ENCODE measurements at places on chromosomes 1 and 21.
A peak's percentile ranks its signal among the peaks of the same experiment; 100 is the strongest.

GRCh38 chr1:109338091-109338490 is 31.3 kb upstream of the MYBPHL start:
- no peak for DNase-seq

DNA sequence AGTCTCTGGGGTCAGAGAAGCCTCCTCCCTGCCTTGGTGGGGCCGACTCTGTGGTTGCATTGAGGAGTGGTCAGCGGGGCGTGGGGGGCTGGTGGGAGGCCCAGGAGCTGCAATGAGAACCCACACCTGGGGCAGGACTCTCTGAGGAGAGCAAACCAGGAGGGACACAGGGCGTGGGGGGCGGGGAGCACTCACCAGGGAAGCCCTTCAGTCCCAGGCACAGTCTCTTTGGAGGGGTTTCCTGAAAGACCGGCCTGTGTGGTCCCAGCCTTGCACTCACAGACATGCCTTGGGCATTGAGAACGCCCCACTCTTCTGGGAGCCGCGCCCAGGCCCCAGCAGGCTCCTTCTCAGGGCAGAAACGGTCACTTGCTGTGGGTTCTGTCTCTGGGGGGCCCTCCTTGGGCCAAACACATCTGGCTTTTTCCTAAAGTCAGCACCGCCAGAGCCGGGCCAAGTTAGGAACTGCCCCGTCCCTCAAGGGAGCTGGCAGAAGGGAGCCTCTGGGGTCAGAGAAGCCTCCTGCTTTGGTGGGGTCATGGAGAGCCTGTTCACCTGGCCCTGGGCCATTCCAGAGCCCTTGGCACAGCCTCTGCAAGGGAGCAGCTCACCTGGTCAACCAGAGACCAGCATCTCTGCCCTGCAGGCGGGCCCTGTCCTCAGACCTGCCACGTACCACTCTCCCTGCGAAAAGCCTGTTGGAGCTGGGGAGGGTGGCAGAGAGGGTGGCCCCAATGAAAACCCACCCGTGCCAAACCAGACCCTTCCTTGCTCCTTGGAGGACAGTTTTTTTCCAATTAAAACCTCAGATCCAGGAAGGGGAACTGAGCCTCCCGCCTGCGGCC is 59.9 kb upstream of the TTC34 start:
- DNase-seq: no peak

- no peak for DNase-seq
Measured at GRCh38 chr1:218480137-218480536, 135.0 kb downstream of the TGFB2 start.

DNA sequence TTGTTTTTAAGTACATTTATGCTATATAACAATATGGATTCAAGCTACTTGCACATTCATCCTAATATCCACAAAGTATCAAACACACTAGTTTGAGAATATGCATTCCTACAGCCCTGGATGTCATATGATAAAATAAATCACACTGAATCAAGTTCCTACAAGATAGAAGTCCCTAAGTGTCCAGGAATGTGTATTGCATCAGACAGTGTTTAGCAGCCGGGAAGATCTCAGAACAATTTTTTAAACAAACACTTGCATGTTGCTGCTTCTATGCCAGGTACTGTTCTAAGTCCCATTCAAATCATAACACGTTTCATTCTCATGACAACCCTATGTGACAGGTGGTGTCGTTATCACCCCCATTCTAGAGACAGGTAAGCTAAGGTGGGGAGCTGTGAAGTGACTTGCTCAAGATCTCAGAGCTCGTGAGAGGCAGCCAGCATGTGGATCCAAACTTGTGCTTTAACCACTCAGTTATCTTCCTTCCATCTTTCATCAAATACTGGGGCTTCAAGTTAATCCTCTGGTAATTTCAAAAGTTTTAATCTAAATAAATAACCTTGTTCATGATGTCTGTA is 68.3 kb upstream of the KIF26B start:
- DNase-seq: no peak

DNA sequence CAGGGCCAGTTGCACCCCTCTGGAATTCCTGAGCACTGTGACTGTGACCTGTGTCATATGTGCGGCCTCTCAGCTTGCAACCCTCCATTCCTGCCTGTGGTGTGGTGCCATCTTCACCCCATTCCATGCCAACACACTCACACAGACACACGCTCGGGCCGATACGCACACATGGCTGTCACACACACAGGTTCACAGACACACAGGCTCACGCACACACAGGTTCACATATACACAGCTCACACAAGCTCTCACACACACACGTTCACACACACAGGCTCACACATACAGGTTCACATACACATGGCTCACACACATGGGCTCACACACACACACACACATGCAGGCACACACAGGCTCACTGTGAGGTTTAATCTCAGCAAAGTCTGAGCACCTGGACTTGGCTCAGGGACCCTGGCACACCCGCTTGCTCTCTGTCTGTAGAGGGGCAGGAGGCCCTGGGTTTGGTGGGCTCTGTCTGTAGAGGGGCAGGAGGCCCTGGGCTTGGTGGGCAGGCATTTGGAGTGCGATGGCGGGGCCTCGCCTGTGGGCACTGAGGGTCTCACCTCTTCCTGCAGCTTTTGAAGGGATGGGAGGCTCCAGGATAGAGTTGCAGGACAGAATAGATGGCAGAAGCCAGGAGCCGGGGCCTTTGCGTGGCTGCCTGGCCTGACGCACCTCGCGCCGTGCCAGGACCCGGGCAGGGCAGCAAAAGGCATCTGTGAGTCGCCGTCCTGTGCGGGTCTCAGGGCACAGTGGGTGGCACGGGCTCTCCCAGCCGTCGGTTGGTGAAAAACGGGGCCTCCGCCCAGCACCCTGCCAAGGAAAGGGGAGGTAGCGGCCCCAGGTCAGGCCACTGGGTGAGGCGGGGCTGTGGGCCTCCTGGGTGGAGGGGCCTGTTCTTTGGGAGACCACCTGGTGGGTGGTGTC is 17.1 kb downstream of the COL18A1 start:
- no peak for DNase-seq

GRCh38 chr1:223334156-223334555 is 29.8 kb downstream of the SUSD4 start:
- no peak for DNase-seq

- DNase-seq: no peak
Measured at GRCh38 chr1:14184454-14184853, 414.0 kb upstream of the KAZN start.

DNA sequence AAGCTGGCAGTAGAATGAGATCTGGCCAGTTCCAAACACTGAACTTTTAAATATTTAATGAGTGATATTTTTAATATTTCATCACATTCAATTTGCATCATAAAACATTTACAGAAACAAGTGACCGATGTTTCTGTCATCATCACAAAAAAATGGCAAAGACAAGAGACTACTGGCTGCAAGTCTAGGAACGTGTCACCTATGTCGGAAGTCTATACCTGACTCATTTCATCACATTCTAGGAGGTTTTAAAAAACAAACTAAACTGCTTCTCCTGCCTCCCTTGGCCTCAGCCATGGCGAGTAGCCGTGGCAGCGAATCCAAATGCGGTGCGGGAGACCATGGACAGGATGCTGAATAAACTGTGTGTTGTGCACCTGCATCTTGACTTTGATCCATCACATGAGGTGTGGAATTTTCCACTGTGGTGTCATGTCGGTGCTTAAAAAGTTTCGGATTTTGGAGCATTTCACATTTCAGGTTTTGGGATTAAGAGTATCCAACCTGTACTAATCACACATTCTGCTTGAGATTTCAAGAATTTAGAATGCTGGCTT is 43.1 kb downstream of the CLSTN1 start:
- no peak for DNase-seq

DNA sequence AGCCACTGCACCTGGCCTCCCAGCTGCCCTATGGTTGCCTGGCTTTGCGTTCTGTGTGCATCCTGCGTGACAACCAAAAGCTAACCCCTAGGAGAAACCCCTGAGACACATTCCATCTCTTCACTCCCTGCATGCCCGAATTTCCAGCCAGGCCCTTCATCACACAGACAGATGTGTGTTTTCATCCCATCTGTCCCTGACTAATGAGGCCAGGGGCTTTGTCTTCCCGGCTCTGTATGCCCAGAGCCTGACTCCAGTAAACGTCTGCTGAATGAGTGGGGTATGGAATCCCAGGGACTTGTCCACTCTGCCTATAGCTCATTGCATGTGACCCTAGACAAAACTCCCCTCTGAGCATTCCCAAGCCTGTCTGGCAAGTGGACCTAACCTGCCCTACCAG is 9.6 kb downstream of the ESPN start:
- DNase-seq: no peak

DNA sequence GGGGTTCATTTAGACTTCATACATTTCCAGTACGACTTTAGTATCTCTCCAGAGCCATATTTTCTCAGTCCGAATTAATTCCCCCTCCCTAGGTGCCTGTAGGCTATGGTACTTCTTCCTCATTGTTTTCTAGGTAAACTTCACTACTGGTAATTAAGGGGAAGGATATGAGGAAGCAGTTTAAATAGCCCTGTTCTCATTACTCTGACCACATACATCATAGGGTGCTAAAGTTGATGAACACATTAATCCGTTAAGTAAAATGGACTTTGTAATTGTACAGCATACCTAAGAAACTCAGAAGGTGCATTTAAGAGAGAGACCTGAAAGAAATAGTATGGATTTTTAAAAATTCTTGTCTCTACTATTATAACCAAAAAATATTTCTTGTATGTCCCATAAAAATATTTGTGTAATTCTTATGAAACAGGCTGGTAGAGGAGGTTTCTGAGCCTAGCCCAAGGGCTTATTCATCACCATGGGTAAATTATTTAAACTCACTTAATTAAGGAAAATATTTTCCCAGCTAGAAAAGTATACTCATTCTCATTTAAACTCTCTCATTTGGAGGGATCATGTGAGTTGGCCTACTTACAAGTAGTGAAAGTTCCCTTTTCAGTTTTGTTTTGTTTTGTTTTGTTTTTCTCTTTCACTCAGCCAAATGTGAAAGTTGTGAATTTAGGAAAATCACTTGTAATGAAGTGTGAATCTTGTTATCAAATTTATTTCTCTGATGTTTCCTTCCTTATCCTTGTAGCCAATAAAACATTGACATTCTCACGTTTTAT is 2.0 kb downstream of the PRMT6 start:
- no peak for DNase-seq

DNA sequence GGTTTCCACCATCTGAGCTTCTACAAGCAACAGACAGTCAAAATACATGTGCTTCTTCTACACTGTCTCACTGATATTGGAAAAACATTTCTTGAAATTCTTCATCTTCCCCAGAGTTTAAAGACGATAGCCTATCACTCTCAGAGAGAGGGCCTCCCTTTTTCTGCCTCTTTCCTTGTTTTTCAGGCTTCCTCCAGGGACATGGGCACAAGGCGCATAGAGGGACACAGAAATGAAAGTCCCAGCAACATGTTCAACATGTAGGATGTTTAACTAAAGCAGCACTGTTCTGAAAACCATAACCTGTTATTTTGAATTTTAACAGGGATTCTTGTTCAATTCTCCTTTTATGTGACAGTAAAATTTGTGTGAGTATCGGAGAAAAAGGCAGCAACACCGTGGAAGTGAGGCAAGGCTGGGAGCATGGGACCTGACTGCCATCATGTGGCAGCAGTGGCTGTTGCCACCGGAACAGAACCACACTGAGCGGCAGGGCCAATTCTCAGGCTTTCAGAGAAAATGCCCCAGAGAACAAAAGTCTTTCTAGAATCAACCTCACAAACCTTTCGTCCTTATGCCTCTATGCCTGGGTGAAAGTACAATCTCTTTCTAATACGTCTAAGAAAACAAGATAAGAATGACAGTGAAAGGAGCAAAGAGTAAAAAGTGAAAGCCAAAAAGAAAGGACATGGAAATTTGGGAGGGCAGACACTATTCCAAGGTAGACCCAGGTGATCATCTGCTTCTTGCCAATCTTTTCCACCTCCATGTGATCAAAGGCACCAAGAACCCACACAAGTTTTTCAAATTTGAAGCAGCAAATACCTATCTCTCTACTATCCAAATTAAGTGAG is 54.5 kb downstream of the PCNX2 start:
- DNase-seq: peak; percentile 59

DNA sequence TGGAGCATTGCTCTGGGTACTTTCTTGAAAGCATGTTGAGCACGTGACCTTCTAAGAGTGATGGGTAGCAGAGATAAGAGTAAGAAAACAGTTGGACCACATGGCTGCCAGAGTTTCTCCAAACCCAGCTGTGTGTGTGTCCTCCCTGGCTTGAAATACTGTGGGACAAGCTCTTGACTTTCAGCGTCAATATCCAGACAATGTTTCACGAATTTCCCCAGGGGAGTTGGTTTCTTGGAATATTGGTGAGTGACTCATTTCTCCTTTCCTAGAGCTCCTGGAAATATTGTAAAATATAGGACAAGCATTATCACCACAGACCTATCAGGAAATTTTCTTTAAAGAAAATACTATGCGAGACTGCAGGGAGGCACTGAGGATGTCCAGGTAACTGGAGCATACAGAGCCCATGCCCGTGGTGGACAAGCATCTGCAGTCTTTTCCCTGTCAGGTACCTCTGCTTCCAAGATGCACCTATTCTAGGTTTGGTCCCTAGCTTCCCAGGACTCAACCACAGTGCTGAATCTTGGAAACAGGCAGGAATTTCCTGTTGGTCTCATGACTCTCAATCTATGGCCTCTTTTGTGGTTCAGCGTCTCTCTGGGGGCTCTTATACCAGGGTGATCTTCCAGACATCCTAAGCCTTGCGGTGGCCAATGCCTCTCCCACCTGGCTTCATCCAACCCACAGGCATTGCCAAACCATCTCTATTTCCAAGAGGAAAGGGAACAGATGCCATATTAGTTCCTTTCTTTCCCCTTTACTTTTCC is 67.4 kb downstream of the KCNJ6 start:
- no peak for DNase-seq

DNA sequence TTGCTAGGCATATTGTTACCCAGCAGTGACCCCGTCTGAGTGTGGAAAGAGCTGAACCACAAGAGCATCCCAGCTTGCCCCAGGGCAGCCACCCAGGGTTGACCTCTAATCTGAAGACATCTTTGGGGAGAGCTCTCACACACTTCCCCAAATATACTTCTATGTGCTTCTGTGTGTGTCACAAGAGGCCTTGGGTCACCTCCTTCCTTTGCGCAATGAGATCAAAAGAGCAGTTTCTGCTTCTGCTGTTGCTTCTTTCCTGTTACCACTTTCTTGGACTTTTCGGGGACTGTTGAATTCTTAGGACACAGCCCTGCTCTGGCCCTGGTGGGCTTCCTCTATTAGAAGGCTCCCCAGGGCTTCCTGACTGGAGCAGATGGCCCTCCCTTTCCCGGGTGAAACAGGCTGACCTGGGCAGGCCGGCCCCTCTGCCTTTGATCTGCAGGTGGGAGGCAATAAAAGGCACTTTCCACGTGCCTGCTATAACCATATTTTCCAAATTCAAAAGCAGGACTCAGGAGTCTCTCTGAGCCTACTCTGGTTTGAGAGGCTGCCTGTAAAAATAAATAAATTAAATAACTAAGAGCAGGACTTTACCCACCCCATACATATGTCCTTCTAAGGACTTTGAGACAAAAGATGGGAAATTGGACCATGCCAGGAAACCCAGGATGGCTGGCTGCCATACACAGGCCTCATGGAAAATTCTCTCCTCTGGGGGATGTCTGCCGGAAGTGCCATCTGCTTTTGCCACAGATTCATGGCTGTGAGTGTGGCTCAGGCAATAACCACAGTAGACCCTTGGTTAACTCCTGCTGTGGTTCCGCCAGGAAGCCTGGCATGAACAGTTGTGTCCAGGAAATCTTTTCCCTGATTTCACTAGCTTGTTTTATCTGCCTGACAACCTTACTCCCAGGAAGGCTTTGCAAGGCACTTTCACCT is 28.3 kb upstream of the RCSD1 start:
- peak; percentile 37 for DNase-seq
